Endodermal cell (in vitro differentiated cells): ENCODE measurements at places on chromosomes 11 and 22. TPM values are rescaled to one million over a fixed set of nuclear protein-coding genes. Genes with fewer than 3 reads are reported as not detected.

- no peak for DNase-seq
Observed at GRCh38 chr11:116792869-116793771, 1.4 kb upstream of the APOA5 start.

KCNQ1 gene
- 2.8 and 3.5 TPM in 2 replicates for total RNA-seq

DNA sequence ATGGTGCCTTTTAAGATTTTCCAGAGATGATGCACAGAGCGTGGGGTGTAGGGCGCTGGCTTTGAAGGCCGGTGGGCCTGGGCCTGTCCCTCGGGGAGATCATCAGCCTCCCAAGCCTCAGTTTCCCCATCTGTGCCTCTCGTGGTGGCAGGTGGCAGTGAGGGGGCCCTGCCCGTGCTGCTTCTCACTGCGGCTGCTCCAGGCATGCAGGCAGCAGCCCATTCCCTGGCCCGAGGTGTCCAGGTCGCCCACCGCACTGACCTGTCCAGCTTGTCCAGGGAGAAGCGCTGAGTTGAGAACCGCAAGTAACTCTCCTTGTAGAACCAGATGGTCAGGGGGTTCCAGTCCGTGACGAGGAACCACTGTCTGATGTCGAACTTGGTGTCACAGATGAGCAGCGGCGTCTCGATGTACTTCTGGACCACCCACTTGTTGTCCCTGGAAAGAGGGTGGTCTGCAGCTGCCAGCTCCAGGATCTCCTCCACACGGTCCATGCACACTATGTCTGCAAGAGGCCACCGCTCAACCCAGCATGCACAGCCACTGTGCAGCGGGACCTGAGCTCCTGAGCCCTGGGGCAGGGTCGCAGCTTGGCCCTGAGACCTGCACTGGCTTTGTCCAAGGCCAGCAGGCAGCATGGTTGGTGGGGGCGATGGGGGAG lies 20.5 kb upstream of the IL17REL start:
- DNase-seq, result no peak

ARAP1 gene
- total RNA-seq, result 76.7 and 88.3 TPM in 2 replicates

DNA sequence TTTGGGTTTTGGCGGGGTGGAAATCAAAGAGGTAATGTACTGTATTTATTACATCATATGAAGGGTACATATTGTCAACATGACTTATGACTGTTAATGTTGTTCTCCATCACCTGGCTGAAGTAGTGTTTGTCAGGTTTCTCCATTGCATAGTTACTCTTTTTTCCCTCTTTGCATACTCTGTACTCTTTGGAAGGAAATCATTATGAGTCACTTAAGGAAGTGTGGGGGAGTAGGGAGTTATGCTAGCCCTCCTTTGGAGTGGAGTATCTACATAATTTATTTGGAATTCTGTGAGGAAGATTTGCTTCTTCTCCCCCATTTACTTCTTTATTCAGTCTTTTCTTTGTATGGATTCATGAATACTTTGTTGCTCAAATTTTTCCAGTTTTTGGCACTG lies 3.6 kb upstream of the PGR start:
- no peak for DNase-seq

APOBEC3C gene
- 25.2 and 27.4 TPM in 2 replicates for total RNA-seq

DNA sequence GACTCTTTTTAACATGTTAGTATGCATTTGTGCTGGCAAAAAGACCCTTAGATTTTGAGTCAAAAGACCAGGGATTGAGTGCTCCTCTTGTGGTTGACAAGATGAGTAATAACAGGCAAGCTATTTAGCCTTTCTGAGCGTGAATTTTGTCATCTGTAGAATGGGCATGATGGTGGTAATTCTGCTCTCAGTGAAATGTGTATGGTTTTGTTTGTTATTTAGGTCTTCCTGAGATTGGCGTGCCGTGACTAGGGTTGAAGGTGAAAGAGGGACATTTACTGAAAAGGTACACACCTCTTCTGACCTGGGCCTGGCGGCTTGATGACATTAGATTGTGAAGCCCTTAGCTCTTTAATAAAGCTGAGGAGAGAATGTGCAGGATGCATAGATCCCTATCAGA lies 8.4 kb upstream of the CEP295 start:
- DNase-seq, result no peak

IFITM10 gene
- 0.31 to 1.9 TPM (median 0.75 TPM) in 3 replicates for total RNA-seq
